ENCODE measurements at places on chromosomes 1 and 21.

DNA sequence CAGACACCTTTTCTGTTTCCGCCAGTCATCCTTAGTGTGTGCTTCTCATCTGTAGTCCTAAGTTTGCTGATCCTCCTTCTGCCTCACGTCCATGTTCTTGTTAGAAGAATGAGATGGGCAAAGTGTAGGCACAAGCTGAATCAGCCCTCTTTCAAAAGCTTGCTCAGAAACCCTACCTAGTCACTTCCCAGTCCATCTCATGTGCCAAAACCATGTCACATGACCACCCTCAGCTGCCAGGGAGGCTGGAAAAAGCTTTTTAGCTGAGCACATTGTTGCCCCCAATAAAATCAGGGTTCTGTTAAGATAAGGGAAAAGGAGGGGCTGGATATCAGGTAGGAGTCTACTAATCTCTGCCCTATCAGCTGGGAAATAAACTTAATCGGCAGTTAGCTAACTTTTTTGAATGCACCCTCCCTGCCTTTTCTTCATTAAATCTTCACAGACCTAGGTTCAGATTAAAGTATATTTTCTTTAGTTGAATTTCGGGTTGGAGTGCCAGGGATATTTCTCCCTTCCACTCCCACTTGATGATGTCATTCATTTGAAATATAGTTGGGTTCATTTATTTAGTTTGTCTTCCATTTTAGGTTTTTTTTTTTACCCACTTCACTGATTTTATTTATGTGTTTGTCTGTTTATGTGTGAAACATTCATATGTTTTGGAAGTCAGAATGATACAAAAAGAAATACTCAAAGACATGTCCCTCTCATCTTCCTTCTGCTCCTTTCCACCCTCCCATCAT, 129.2 kb downstream of the ROR1 start:
- no peak for DNase-seq

DNA sequence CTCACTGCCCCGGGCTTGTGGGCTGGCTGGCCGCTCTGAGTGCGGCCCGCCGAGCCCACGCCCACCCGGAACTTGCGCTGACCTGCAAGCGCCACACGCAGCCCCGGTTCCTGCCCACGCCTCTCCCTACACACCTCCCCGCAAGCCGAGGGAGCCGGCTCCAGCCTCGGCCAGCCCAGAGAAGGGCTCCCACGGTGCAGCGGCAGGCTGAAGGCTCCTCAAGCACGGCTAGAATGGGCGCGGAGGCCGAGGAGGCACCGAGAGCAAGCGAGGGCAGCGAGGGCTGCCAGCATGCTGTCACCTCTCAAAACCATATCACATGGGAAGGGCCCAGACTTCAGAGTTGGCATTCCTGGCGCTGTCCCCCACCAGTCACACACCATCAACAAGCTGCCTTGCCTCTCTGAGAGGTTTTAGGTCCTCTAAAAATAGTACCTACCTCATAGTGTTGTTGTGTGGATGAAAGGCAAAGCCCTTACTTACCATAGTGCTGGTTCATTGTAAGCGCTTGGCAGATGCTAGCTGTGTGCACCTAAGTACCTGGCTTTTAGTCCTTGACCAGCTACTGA, 13.4 kb downstream of the LDLRAD1 start:
- DNase-seq, result no peak

DNA sequence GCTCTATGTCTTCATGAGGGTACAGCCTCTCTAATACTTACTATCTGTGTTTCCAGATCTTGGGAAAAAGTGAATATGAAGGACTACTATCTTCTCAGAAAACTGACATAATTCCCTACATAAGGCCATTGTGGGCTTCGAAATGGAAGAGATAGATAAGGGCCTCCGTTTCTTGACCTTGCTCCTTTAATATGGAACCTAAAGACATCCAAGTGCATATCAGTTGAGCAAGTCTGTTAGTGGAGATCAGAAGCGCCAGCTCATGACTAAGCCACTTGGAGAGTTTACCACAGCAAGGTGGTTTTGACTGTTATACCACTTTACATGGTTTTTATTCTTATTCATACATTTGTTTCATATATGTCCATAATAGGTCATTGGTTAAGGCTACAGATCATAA, 35.3 kb upstream of the FCER1A start:
- DNase-seq, result no peak

DNA sequence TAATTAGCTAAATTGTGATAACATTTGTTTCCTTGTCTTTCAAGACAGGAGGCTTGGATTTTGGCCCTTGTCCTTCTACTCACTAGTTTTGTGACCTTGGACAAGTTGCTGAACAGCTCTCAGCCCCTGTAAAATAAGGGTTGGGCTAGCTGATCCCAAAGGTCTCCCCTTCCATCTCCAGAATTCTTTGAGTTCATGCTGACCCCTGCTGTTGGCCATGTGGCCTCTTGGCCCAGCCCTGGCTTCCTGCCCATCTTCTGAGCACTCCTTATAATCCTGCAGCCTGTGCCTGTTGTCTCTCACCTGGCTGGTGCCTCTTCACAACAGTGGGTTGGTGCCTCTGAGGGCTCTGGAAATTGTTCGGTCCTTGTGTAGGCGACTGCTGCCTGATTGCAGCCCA, 10.1 kb downstream of the PTGFRN start:
- no peak for DNase-seq

DNA sequence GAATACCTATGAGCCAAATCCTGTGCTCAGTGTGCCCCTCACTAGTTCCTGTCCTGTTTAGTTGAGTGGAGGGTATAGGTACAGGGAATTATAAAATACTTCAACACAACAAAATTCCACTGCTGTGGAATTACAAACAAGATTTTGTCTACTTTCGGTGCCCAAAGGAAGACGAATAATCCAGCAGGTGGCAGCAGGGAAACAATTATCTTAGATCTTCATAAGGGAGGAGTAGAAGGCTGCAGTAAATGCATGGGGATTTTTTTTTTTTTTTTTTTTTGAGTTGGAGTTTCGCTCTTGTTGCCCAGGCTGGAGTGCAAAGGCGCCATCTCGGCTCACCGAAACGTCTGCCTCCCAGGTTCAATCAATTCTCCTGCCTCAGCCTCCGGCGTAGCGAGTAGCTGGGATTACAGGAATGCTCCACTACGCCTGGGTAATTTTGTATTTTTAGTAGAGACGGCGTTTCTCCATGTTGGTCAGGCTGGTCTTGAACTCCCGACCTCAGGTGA, 2.0 kb upstream of the PIP5K1A start:
- no peak for DNase-seq

GRCh38 chr21:33013626-33014025, 12.1 kb upstream of the OLIG2 start:
- no peak for DNase-seq

DNA sequence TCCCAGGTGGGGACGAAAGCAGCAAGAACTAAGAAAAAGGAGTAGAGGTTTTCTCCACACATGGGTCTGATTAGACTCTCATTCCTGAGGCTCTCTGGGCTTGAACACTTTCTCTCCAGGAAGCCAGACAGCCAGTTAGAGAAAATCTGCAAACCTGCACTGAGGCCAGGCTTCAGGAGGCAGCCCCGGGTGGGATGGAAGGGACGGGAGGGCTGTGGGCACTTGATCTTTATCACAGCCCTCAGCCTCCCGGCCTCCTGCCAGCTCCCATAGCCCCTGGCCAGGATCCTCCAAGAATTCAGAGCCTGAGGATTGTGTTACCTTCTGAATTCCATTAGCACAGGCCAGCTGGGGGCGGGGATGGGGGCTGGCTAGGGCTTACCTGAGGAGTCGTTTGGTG, 40.1 kb downstream of the SERTAD4 start:
- no peak for DNase-seq

DNA sequence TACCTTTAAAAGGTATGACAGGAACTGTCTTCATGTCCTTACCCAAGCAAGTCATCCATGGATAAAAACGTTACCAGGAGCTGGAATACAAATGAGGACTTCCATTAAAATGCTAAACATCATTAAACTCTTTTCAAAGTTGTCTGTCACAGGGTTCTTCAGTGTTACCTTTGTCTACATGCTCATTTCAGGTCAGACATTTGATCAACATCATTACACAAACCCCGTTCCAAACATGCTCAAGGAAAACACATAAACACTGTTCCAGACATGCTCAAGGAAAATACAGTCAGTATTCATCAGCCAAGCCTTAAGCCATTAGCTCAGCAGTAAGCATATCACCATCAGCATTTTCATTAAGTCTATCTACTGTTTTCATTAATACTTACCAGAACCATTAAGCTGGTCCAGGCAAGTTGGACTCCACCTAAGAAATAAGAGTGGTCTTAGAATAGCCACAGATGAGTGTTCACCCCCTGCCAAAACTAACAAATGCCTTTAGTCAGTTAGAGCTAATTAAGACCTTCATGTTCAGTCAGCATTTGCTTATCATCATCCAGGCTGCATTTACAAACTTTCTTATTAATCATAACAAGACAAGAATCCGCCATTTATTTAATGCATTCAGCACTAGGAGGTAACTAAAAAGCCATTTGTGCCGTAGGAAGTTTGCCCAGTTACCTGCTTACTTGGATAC, 2.2 kb downstream of the GAS5 start:
- DNase-seq, result no peak

GRCh38 chr21:42737951-42738590, 84.7 kb downstream of the PDE9A start:
- no peak for DNase-seq

- no peak for DNase-seq
Observed at GRCh38 chr1:109661391-109661790, 5.5 kb downstream of the GSTM4 start.

GRCh38 chr1:219119839-219120238, 53.8 kb upstream of the LYPLAL1 start:
- DNase-seq, result no peak

DNA sequence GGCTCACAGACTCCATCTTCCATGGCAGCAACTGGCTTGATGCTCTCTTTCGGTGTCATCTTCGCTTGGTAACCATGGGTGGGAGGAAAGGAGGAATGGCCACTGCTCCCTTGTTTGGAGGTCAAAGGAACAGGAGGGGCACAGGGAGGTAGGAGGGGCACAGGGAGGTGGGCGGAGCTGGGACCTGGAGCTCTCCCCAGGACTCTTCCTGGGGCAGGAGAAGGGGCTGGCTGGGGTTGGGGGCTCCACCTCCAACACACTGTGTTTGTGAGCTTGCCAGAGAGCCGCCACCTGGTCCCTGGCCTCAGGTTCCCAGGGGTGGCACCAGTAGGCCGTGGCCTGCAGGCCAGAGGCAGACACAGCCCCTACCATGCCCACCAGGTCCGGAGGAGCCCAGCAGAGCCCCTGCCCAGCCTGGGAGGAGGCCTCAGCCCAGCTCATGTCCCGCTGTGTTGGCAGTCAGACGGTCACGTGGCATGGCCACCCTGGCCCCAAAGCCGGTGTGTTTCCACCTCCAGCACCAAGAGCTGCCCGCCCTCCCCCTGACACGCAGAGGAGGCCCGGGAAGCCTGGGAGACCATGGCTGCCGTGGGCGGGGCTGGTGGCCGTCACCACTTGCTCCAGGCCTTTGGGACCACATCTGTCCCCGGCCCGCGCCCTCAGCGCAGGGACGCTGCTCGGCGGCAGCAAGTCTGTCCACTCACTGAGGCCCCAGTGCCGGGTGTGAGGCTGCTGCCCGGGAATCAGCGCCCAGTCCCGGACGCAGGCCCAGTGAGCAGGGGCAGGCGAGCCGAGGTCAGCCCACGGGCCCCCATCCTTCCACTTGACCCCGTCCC, 73.9 kb downstream of the MORN1 start:
- DNase-seq, result no peak

DNA sequence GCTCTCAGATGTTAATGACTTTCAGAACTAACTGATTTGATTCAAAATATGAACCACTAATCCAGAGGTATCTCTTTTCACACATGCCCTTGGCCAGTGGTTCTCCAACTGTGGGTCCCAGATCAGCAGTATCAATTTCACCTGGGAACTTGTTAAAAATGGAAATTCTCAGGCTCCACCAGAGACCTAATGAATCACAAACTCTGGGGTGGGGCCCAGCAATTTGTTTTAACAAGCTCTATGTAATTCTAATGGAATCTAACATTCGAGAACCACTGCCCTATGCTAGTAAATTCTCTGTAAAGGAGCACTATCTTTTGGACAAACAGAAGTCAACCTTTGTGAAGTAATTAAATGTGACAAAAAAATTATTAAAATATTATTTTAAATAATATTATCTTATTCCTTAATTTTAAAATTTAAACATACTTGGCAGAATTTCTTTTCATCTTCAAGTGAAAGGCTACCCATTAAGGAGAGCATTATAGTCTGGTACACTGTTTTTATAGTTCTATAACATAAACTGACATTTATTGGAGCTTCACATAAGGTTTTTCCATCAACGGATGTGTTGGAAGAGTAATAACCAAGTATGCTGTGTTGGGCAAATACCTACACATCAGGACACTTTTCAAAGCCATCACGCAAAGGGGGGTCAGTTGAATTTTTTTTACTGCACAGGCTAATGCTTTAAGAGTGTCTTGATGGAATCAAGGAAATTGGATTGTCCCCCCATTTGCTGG, 130.4 kb downstream of the LHX4 start:
- no peak for DNase-seq

Data from stimulated activated CD4-positive, alpha-beta T cell treated with anti-CD3 and anti-CD28 coated beads, TNF-alpha, amount 100 ng/mL, for 48 hours (primary cell).